Forelimb muscle (tissue), 1 donor: ENCODE measurements at places on chromosomes 2 and 18. TPM values are rescaled to one million over a fixed set of nuclear protein-coding genes. Genes with fewer than 3 reads are reported as not detected.

- no peak for DNase-seq
Observed at GRCh38 chr2:179226203-179226960, 38.2 kb downstream of the SESTD1 start.

DSC2 gene
- polyA plus RNA-seq: 10.1 TPM

- DNase-seq: no peak
Observed at GRCh38 chr2:195537811-195538210, 119.2 kb upstream of the SLC39A10 start.

GRCh38 chr2:231277962-231278361 lies 79.5 kb downstream of the ARMC9 start:
- DNase-seq: no peak

GRCh38 chr2:58427572-58428095 lies 186.5 kb upstream of the FANCL start:
- DNase-seq: no peak

ERCC3 gene
- polyA plus RNA-seq: 41.5 TPM

IMMT gene
- polyA plus RNA-seq: 77.6 TPM
